T-helper 17 cell (primary cell): ENCODE measurements at places on chromosomes 7 and 10.

DNA sequence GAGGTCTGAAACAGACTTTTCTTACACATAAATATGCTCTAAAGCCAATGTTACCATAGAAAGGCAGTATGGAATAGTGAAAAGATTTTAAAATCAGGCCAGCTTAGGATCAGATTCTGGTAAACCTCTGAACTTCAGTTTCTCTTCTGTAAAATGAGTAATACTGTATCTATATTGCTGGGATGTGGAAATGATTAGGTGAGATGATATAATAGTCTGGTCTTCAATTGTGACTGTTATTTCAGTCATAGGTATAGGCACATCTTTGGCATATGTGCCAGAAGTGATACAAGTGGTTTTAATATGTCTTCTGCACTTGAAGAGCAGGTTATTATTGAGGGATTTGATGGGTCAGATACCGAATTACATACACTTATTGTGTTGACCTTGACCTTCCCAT is 7.2 kb downstream of the ZNF277 start:
- H3K27ac ChIP-seq: no peak overlapping the region
- peaks cover 24% of the 10 kb centered on the region for H3K4me1 ChIP-seq
- H3K4me3 ChIP-seq: no peak overlapping the region
- DNase-seq: no peak
- no peaks in the 10 kb centered on the region for H3K27me3 ChIP-seq

DNA sequence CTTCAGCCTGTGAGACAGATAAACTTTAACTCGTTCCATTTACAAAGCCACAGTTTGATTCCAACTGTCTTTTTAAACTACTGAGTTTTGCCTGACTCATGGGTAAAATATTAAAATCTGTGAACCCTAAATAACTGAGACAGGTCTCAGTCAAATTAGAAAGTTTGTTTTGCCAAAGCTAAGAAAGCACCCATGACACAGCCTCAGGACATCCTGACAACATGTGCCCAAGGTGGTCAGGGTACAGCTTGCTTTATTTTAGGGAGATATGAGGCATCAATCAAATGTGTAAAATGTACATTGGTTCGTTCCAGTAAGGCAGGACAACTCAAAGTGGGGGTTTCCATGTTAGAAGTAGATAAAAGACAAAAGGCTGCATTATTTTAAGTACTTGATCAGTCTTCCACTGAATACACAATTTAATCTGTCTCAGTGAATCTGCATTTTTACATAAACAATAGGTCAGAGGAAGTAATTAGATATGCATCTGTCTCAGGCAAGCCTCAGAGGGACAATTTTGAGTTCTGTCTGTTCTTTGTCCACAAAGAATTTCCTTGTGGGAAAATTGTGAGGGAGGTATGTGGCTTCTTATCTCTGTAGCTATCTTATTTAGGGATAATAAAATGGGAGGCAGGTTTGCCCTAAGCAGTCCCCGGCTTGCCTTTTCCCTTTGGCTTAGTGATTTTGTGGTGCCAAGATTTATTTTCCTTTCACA is 11.0 kb upstream of the PIP start:
- no peaks in the 10 kb centered on the region for H3K27me3 ChIP-seq
- no peak for DNase-seq
- no peak overlapping the region for H3K27ac ChIP-seq
- H3K4me1 ChIP-seq: no peaks in the 10 kb centered on the region
- H3K4me3 ChIP-seq: no peak overlapping the region

DNA sequence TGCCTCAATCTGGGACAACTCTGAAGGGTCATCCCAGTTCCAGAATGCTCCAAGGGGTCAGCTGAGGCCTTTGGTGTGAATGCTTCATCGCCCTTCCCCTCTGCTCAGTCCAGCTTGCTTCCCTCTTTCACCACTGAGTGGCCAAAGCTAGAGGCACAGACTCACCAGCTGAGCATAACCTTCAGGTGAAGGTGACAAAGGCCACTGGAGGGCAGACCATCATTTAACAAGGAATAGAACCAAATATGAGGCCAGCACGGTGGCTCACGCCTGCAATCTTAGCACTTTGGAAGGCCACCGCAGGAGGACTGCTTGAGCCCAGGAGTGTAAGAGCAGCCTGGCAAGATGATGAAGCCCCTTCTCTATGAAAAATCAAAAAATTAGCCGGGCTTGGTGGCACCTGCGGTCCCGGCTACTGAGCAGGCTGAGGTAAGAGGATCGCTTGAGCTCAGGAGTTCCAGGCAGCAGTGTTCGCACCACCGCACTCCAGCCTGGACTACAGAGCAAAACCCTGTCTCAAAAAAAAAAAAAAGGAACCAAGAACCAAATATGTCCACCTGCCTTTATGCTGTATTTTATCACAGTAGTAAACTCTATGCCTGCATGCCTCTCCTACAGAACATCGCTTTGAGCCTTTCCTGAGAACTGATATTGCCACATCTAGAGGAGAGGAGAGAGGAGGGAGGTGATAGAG is 13.4 kb downstream of the PRKAG2 start:
- H3K36me3 ChIP-seq: no peaks in the 10 kb centered on the region
- no peak for DNase-seq
- no peak overlapping the region for H3K27ac ChIP-seq
- peaks cover 27% of the 10 kb centered on the region for H3K4me1 ChIP-seq
- no peak overlapping the region for H3K4me3 ChIP-seq

DNA sequence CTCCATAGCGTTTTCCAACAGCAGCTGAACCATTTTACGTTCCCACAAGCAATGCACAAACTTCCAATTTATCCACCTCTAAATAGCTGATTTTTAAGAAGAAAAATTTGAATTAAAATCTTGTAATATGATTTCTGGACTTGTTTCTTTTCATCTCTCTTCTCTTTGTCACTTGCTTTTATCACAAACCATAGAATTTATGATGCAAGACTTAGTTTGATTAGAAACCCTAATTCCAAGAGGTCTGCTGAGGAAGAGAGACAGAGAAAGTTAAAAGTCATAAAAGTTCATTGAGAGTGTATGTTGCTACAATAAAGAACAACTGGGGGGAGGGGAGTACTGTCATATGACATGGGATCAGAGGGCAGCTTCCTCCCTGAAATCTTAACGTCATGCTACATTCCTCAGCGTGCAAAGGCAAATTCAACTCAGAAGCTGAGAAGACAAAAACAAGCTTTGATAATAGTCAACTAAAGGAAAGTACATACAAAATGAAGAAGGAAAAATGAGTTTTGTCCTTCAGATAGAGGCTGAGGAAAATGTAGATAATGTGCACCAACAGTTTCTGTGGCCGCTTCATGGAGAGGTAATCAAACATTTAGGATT is 18.4 kb upstream of the CUBN start:
- H3K36me3 ChIP-seq: peaks cover 5% of the 10 kb centered on the region
- peaks cover 6% of the 10 kb centered on the region for H3K4me1 ChIP-seq
- no peak overlapping the region for H3K4me3 ChIP-seq
- no peak overlapping the region for H3K27ac ChIP-seq
- no peaks in the 10 kb centered on the region for H3K27me3 ChIP-seq

- H3K27ac ChIP-seq: no peak overlapping the region
- no peak for DNase-seq
- no peaks in the 10 kb centered on the region for H3K4me1 ChIP-seq
- no peak overlapping the region for H3K4me3 ChIP-seq
These were observed 133.0 kb downstream of the TSPAN12 start for GRCh38 chr7:120724955-120725354.

DNA sequence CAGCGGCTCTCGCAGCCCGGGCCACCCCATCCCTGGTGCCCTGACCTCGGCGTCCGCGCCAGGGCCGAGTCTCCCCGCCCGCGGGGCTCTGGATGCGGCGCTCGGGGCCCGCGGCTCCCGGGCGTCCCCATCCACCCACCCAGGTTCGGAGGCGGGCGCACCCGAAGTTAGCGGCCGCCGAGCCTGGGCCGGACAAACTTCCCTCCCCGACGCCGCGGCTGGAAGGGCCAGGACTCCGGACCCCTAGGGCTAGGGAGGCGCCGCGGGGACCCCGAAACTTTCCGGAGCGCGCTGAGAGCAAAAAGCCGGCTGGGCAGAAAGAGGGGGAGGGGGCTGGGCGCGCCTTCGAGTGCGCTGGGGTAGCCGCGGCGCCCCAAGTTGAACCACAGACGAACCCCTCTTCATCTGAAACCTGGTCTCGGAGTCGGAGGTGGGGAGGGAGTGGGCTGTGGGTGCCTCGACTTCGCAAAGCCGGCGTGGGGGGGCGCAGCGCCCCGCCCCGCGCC is 3.7 kb upstream of the ELFN1 start:
- no peak overlapping the region for H3K27ac ChIP-seq
- peaks cover 5% of the 10 kb centered on the region for H3K4me1 ChIP-seq
- H3K36me3 ChIP-seq: peaks cover 2% of the 10 kb centered on the region
- DNase-seq: peak; percentile 7
- peak overlapping the region; percentile 33 for H3K4me3 ChIP-seq

DNA sequence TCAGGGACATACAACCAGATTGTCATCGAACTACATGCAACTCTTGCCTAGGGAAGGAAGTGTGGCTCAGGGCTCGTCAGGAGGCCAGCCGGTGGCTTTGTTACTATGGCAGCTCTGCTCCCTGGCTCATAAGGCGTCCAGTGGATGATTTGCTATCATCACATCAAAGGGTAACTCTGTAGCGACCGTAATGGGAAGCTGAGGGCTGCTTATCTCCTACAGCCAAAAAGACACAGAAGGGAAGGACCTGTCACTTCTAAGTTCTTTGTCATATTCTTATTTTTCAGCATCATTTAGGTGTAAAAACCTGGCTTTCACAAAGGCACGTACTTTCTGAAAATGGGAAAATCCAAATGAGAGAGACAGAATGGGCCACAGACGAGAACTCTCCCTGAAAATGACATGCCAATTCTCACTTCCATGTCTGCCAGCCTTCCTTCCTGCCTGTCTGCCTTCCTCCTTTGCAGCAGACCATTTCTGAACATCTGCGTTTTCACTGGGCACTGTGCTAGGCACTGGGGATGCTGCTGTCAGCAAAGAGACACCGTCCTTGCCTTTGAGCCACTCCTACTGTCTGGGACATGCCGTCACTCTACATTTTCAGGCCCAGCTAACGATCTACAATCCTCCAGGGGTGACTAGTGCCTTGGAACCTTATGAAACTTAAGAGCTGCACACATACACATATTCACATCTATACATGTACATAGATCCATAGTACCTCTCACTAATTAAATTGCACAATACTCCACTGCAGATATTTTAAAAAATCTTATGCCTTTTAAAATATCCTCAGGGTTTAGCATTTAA is 26.9 kb downstream of the ENKUR start:
- no peak overlapping the region for H3K27ac ChIP-seq
- H3K4me1 ChIP-seq: no peaks in the 10 kb centered on the region
- no peak overlapping the region for H3K4me3 ChIP-seq
- no peak for DNase-seq

DNA sequence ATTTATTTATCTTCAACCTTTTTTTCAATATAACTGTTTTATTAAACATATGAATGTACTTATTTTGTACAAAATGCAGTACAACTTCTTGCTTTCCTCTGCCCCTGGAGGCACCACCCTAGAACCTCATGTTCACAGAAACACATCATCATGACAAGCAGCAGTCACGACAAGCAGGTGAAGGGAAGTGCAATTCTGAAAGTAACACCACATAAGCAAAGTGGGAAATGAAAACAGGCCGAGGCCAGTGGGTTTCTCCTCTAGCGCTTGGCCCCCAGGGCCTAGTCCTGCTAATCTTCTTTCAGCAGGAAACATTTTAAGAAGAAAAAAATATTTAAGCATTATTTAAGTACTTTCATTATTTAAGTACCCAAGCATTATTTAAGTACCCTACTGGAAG is 598.1 kb downstream of the SH2D4B start:
- no peak overlapping the region for H3K27ac ChIP-seq
- DNase-seq: no peak
- no peaks in the 10 kb centered on the region for H3K36me3 ChIP-seq
- H3K27me3 ChIP-seq: no peaks in the 10 kb centered on the region
- no peak overlapping the region for H3K4me3 ChIP-seq
- no peaks in the 10 kb centered on the region for H3K4me1 ChIP-seq

DNA sequence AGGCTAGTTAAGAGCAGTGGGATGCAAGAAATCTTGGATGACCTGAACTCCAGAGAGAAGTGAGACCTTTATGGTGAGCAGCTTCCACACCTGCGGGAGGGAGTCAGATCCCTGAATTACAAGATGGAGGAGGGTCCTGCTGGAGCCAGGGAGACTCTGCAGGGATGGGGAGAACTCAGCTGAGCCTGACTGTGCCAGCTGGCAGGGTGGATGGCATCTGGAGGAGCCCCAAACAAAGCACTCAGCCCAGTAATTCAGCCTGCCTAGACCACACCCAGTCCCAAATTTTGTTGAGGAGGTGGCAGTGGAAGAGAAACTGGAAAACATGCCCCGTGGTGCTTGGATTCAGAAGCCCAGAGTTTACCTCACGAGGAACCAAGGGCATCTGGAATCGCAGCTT is 208.2 kb downstream of the WDR11 start:
- H3K4me3 ChIP-seq: no peak overlapping the region
- no peak overlapping the region for H3K27ac ChIP-seq
- no peak for DNase-seq
- H3K36me3 ChIP-seq: peaks cover 3% of the 10 kb centered on the region
- H3K27me3 ChIP-seq: peaks cover 20% of the 10 kb centered on the region

- DNase-seq: no peak
- H3K27ac ChIP-seq: no peak overlapping the region
- no peak overlapping the region for H3K4me3 ChIP-seq
- no peaks in the 10 kb centered on the region for H3K4me1 ChIP-seq
- H3K36me3 ChIP-seq: no peaks in the 10 kb centered on the region
- peaks cover 4% of the 10 kb centered on the region for H3K27me3 ChIP-seq
These were observed 257.2 kb upstream of the CTBP2 start for GRCh38 chr10:125417605-125418004.

DNA sequence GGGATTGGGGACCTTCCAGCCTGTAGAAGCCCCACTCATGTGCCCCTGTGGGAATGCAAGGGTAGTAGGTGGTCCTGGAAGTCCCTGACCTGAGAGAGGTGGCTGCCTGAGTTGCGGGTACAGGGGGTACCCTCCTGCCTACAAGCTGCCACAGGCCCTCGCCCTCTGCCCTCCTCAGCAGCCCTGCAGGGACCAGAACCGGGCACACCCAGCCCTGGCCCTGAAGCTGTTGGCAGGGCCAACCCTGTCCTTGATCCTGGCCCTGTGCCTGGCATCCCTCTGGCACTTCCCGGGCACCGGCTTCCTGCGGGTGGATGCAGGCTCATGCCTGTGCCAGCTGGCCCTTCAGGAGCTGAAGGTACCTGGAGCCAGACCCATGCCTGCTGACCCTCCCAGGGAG is 54.9 kb upstream of the ELN start:
- no peak overlapping the region for H3K4me3 ChIP-seq
- H3K36me3 ChIP-seq: no peaks in the 10 kb centered on the region
- H3K27me3 ChIP-seq: peaks cover 24% of the 10 kb centered on the region

DNA sequence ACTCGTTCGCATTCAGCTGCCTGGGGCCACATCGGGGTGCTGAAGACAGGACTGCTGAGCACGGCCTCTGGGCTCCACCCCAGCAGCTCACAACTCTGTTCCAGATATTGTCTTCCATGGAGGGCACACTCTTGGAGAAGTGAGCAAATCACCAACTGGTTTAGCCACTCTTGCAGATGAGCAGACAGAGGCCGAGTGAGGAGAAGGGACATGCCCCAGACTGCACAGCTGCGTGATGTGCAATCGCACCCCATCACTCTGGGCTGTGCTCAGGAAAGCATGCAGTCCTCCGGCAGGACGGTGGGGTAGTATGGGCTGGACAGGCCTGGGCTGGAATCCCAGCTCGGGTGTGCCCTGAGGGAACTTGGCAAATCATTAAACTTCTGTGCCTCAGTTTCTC is 111.6 kb downstream of the FAM53B start:
- no peaks in the 10 kb centered on the region for H3K36me3 ChIP-seq
- no peaks in the 10 kb centered on the region for H3K27me3 ChIP-seq
- H3K27ac ChIP-seq: peak overlapping the region; percentile 86

- H3K4me1 ChIP-seq: no peaks in the 10 kb centered on the region
- H3K4me3 ChIP-seq: no peak overlapping the region
- H3K36me3 ChIP-seq: no peaks in the 10 kb centered on the region
- H3K27me3 ChIP-seq: no peaks in the 10 kb centered on the region
These were observed 103.4 kb downstream of the WNT2 start for GRCh38 chr7:117219485-117219884.
